Glutamatergic neuron (in vitro differentiated cells): ENCODE measurements at places on chromosomes 1 and 21. TPM values are rescaled to one million over a fixed set of nuclear protein-coding genes. Genes with fewer than 3 reads are reported as not detected.

DNA sequence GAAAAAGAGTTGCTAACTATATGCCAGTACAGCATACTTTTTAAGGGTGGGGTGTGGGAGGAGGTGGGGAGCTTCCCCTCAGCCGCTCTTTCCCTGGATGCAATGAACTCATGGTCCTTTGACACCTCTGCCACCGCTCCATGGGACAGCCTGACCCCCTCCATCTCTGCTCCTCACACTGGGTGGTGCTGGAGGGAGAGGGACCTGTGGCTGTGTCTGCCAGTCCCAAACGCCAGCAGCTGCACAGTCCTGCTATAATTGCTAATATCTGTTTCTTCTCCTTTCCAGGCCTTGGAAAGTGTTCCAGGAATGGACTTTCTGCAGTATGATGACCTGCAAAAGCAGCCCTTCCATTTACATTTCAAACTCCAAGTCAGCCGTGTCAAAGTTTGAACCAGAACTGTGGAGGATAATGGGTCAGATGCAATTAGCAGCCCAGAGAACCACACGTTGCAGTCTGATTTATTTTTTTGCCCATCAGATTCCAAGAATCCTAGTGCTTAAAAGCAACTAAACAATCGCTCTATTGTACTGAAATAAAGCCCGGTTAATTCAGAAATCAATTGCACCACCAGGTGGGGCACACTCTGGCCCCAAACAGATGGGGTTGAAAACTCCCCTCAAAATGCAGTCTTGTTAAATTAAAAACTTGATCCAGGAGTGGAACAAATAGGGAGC lies 160.7 kb upstream of the LMO4 start:
- H3K36me3 ChIP-seq = no peaks in the 10 kb centered on the region
- H3K4me1 ChIP-seq = peaks cover 6% of the 10 kb centered on the region
- no peak overlapping the region for H3K4me3 ChIP-seq
- H3K27ac ChIP-seq = no peak overlapping the region
- H3K27me3 ChIP-seq = no peaks in the 10 kb centered on the region
- no peak for DNase-seq

- peaks cover 37% of the 10 kb centered on the region for H3K4me1 ChIP-seq
- no peak overlapping the region for H3K27ac ChIP-seq
- peak overlapping the region; percentile 32 for H3K4me3 ChIP-seq
- no peaks in the 10 kb centered on the region for H3K36me3 ChIP-seq
- H3K27me3 ChIP-seq = no peaks in the 10 kb centered on the region
Observed at GRCh38 chr1:205188596-205188995, 22.9 kb downstream of the DSTYK start.

DNA sequence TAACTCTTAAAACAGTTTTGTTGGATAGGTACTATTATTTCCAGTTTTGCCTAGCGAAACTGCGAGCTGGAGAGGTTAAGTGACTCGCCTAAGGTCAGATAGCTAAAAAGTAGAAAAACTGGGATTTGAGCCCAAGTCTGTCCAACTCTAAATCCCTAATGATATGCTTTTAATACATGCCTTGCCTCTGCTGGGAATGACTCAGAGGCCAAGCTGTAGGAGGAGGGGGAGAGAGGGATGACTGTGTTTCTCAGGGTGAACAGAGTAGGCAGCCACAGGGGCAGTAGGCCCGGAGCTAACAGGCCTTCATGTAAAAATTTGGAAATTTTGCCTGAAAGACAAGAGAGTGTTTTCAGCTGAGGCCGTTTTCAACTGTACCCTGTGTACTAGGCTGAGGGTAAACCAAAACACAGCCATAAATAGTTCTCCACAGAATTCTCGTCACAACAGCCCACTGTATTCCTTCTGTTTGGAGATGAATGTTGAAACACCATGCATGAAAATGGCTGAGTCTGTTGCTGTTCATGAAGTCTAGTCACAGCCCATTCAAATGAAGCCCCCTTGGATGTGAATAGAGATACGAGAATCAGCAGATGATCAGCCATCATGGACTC lies 107.5 kb upstream of the HOOK1 start:
- no peak overlapping the region for H3K27ac ChIP-seq
- no peaks in the 10 kb centered on the region for H3K4me1 ChIP-seq
- H3K36me3 ChIP-seq = peaks cover 7% of the 10 kb centered on the region
- DNase-seq = no peak
- H3K27me3 ChIP-seq = peaks cover 3% of the 10 kb centered on the region

GRCh38 chr1:118160806-118161205 lies 24.2 kb downstream of the SPAG17 start:
- H3K27ac ChIP-seq = no peak overlapping the region
- H3K4me3 ChIP-seq = no peak overlapping the region
- H3K27me3 ChIP-seq = peaks cover 1% of the 10 kb centered on the region

- H3K36me3 ChIP-seq = no peaks in the 10 kb centered on the region
- H3K27me3 ChIP-seq = peaks cover 12% of the 10 kb centered on the region
- H3K27ac ChIP-seq = no peak overlapping the region
- peak overlapping the region; percentile 95 for H3K4me3 ChIP-seq
- peaks cover 5% of the 10 kb centered on the region for H3K4me1 ChIP-seq
- peak; percentile 57 for DNase-seq
Observed at GRCh38 chr1:161725908-161726472, 4.6 kb downstream of the FCRLB start.

DNA sequence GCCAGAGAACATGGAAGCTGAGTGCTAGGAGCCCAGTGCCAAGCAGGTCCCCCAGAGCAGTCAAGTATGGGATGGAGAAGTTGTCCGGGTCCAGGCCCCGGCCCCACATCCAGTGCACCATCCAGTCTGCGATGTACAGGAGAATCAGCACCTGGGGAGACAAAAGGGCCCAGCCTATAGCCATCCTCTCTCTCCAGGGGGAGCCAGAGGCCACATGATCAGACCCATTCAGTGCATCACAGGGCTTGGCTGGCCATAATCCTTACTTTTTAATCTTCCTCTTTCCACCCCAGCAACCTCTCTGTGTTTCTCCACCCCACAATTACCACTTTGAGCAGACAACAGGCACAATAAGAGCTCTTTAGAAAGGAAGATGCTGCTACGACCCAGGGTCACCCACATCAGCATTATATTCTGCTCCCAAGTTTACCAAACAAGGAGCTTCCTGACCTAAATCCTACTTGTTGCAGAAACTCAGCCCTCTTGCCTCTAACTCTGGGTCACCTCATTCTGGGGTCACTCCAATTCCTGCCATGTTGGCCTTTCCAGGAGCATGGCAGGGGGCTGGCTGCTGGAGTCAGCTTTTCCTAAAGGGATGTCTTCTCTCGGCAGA lies 16.4 kb upstream of the RAB29 start:
- DNase-seq = peak; percentile 70
- H3K4me3 ChIP-seq = no peak overlapping the region
- H3K36me3 ChIP-seq = no peaks in the 10 kb centered on the region

DNA sequence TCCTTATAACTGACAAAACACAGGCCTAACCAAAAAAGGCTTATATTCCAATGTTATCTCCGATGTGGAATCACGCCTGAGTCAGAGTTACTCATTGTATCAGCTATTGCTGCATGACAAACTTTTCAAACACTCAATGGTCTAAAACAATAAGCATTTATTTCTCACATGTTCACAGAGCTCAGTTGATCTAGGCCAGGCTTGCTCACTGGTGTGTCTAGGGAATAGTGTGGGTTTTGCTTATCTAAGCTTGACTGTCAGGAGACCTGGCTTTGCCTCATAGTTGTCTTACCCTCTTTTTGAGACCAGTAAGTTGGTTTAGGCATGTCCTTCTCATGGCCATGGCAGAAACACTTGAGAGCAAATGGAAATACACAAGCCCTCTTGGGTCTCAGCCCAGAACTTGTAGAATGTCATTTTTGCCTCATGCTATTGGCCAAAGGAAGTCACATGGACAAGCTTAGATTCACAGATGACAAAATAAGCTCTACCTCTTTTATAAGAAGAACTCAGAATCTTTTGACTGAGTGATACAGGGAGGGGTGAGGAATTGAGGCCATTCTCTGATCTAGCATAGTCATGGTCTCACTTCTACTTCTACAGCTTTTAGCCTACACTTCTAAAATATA lies 130.8 kb downstream of the HMCN1 start:
- H3K27ac ChIP-seq = no peak overlapping the region
- peaks cover 2% of the 10 kb centered on the region for H3K4me1 ChIP-seq
- H3K36me3 ChIP-seq = no peaks in the 10 kb centered on the region
- no peak overlapping the region for H3K4me3 ChIP-seq
- DNase-seq = no peak

DNA sequence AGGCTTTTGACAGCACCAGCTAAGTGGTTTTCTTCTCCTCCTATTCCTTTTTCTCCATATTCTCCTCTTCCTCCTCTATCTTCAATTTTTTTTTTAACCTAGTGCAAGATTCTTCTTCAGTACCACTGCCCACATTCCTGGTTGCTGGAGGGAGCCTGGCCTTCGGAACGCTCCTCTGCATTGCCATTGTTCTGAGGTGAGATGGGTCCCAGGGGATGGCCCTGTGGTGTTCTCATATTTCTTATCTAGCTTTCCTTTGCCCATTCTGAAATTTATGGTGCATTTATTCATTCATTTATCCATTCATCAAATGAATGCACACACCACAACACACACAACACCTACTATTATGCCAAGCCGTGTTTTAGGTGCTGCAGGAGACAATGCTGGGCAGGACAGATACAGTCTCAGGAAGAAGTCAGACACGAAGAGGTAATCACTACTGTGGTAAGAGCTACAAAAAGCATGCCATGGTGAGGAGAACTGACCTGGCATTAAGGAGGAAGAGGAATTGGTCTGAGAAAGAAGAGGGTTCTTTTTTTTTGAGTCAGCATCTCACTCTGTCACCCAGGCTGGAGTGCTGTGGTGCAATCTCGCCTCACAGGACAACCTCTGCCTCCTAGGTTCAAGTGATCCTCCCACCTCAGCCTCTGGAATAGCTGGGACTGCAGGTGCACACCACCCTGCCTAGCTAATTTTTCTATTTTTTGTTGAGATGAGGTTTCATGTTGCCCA lies 47.5 kb upstream of the TDRD10 start:
- H3K4me1 ChIP-seq = peaks cover 3% of the 10 kb centered on the region
- peaks cover 6% of the 10 kb centered on the region for H3K27me3 ChIP-seq
- H3K36me3 ChIP-seq = peaks cover 6% of the 10 kb centered on the region
- no peak overlapping the region for H3K27ac ChIP-seq

- H3K27ac ChIP-seq = no peak overlapping the region
- H3K4me3 ChIP-seq = no peak overlapping the region
- H3K4me1 ChIP-seq = no peaks in the 10 kb centered on the region
- DNase-seq = no peak
Observed at GRCh38 chr1:212205843-212206242, 79.4 kb upstream of the PPP2R5A start.

DNA sequence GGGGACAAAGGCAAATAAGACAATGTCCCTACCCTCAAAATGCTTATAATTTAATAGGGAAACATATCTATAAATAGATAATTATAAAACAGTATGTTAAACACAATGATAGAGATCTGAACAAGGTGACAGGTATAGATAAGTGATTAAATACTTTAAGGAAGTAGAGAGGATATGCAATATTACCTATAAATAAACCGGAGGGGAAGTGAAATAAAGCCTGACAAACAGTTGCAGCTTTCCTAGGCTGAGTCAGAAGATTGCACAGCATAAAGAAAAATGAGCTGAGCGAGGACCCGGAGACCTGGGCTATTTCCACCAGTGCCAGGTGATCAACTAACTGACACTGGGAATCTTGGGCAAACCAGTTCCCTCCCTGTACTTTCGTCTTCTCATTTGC lies 11.5 kb upstream of the PSRC1 start:
- no peak for DNase-seq
- no peak overlapping the region for H3K27ac ChIP-seq
- H3K27me3 ChIP-seq = no peaks in the 10 kb centered on the region
- H3K4me1 ChIP-seq = peaks cover 26% of the 10 kb centered on the region
- peaks cover 5% of the 10 kb centered on the region for H3K36me3 ChIP-seq
- no peak overlapping the region for H3K4me3 ChIP-seq

GRCh38 chr1:202274611-202275010 lies 67.1 kb downstream of the UBE2T start:
- no peak overlapping the region for H3K4me3 ChIP-seq
- peaks cover 3% of the 10 kb centered on the region for H3K27me3 ChIP-seq
- H3K4me1 ChIP-seq = peaks cover 5% of the 10 kb centered on the region
- DNase-seq = no peak
- no peak overlapping the region for H3K27ac ChIP-seq

Gene SYNC
- total RNA-seq = 1.1 TPM

Gene PPIH
- total RNA-seq = 22.6 TPM

Gene MORC3
- 34.7 TPM for total RNA-seq

Gene LRRC38
- not detected for total RNA-seq
